H9 (cell line): ENCODE measurements at places on chromosomes 1 and 21. TPM values are rescaled to one million over a fixed set of nuclear protein-coding genes. Genes with fewer than 3 reads are reported as not detected.

- no peak overlapping the region for H3K4me3 ChIP-seq
- no peak for DNase-seq
- no peak overlapping the region for H3K27ac ChIP-seq
- H3K4me1 ChIP-seq = peaks cover 3% of the 10 kb centered on the region; the same call in 1 of the 2 replicates
- no peaks in the 10 kb centered on the region for H3K36me3 ChIP-seq
- H3K27me3 ChIP-seq = no peaks in the 10 kb centered on the region
Measured at GRCh38 chr1:116330846-116331245, 42.2 kb upstream of the ATP1A1 start.

GRCh38 chr1:37922767-37923550, 23.9 kb downstream of the INPP5B start:
- H3K4me3 ChIP-seq = no peak overlapping the region
- H3K4me1 ChIP-seq = no peaks in the 10 kb centered on the region
- DNase-seq = no peak
- no peaks in the 10 kb centered on the region for H3K36me3 ChIP-seq
- no peak overlapping the region for H3K27ac ChIP-seq

DNA sequence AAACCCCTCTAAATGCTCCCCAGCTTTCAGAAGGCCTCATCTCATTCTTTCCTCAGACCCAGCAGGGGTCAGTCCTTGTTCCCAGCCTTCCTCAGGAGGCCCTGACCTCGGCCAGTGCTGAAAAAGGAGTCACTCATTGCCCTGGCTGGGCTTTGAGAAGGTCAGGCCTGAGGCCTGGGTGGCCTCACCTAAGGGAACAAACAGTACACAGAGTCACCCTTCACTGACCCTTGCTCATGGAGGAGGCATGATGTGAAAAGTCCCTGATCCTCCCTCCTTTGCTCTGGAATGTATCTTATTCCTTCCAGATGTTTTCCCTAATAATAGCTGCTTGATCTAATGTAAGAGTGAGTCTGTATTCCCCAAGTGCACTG, 117.7 kb upstream of the SLC44A3 start:
- no peak overlapping the region for H3K4me3 ChIP-seq
- H3K27ac ChIP-seq = no peak overlapping the region
- no peaks in the 10 kb centered on the region for H3K27me3 ChIP-seq
- no peaks in the 10 kb centered on the region; the same call in 1 of the 2 replicates for H3K4me1 ChIP-seq
- H3K36me3 ChIP-seq = peaks cover 5% of the 10 kb centered on the region

DNA sequence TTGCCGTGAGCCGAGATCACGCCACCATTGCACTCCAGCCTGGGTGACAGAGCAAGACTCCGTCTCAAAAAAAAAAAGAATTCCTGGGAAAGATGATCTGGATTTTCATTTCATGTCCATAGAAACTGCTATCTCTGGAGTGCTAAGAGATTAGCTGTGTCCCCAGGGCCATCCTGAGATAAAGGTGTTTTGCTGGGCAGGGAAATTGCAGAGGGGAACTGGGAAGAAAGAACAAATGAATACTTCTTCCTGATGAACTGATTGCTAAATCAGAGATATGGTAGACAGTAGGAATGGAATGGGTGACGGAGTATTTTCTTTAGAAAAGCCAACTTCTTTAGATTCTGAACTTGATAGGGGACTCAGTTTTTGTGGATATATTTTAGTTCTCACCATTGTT, 19.2 kb downstream of the SNRPE start:
- H3K36me3 ChIP-seq = peaks cover 18% of the 10 kb centered on the region; the same call in 2 of the 3 replicates
- H3K27ac ChIP-seq = no peak overlapping the region
- no peaks in the 10 kb centered on the region for H3K27me3 ChIP-seq

GRCh38 chr1:245437369-245438062, 282.7 kb downstream of the KIF26B start:
- no peak overlapping the region for H3K4me3 ChIP-seq
- no peaks in the 10 kb centered on the region for H3K36me3 ChIP-seq
- no peaks in the 10 kb centered on the region for H3K4me1 ChIP-seq
- DNase-seq = no peak
- H3K27me3 ChIP-seq = no peaks in the 10 kb centered on the region
- H3K27ac ChIP-seq = no peak overlapping the region

DNA sequence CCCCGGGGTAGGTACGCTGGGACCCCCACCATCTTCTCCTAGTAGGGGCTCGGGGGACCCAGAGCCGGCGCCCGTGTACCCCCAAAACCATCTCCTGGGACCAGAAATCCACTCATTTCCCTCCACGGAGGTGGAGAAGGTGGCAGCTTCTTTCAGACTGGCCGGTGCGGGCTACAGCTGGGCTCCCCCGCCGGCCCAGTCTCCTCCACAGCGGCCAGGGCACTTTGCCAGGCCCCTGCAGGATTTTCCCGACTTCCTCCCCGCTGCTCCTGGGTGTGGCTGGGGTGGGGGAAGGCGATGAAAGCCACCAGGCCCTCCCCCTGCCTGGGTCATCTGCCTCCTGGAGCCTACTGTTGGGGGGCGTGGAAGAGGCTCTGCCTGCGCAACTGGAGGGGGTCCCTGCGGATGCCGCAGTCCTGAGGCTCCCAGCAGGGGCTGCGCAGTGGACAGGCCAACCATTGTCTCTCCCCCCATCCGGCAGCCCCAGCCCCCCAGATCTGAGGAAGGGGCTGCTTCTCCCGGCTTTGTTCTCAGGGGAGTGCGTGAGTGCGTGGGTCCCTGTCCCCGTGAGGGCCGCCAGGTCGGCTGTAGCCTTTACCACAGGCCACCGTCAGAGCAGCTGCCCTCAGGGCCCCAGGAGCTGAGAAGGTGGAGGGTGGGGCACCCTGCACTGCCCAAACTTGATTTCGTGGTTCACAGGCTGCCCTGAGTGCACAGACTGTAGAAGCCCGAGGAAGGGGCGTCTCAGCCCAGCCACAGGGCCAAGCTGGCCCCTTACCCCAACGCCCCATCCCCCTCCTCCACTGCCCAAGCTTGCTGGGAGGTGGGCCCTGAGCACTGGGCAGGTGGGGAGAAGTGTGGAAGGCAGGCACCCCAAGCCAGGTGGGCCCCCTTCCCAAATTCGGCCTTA, 1.3 kb downstream of the AGRN start:
- H3K27ac ChIP-seq = no peak overlapping the region
- peak overlapping the region; percentile 63 for H3K4me3 ChIP-seq
- DNase-seq = no peak

DNA sequence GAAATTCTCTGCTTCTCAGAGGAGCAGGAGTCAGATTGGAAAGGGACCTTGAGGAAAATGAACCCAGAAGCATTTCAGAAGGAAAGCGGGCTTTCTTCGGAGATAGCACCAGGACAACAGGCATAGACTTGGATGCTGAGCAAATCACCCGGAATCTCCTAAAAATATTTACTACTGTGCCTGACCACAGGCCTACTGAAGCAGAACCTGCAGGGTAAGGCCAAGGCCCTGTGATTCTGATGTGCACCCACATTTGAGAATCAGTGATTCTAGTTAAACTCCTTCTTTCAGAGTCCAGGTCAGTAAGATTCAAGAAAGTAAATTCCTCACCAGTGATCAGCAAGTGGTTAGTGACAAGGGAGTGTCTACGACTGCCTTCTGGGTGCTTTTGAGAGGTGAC, 307.3 kb upstream of the DUSP10 start:
- H3K27ac ChIP-seq = no peak overlapping the region
- no peaks in the 10 kb centered on the region for H3K27me3 ChIP-seq
- H3K4me3 ChIP-seq = no peak overlapping the region

GRCh38 chr1:3323796-3324703, 130.4 kb upstream of the ARHGEF16 start:
- H3K27ac ChIP-seq = no peak overlapping the region
- H3K4me3 ChIP-seq = no peak overlapping the region
- no peaks in the 10 kb centered on the region for H3K4me1 ChIP-seq
- H3K27me3 ChIP-seq = no peaks in the 10 kb centered on the region
- no peak for DNase-seq

DNA sequence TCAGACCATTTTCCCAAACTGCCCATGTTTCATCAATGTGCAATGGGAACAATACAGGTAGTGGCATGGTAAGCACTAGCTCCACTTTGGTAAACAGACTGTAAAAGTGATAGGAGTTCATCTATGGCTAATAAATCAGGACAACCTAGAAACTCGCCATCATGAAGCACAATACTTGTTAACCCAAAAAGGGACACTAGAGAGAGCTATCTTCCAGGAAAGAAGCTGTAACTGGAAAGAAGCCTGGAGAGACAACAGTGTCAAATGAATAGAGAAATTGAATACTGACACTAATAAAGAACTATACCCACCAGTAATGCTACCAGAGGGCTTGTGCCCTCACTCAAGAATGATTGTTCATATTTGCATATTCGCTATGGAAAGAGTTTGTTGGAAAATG, 164.7 kb upstream of the RGS18 start:
- H3K27ac ChIP-seq = no peak overlapping the region
- no peak overlapping the region for H3K4me3 ChIP-seq
- DNase-seq = no peak
- no peaks in the 10 kb centered on the region for H3K4me1 ChIP-seq

DNA sequence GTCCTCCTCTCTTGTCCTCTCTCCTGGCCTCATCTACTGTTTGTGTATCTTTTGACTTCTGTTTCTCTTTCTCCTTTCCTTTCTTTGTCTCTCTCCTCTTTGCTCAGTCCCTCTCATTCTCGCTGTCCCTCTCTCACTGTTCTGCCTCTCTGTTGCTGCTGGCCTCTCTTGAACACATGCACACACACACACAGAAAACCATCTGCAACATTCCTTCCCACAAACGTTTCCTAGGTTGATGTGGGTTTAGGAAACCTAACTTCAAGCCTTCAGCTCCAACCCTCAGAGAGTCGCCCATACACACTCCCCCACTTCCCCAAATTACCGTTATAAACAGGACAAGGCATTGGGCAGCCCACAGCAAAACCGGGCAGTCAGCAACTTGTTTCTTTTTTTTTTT, 10.9 kb upstream of the SSBP3 start:
- no peaks in the 10 kb centered on the region for H3K36me3 ChIP-seq
- H3K4me3 ChIP-seq = no peak overlapping the region
- no peak for DNase-seq

- H3K4me1 ChIP-seq = no peaks in the 10 kb centered on the region
- H3K27me3 ChIP-seq = no peaks in the 10 kb centered on the region
- DNase-seq = no peak
- no peak overlapping the region for H3K4me3 ChIP-seq
- no peaks in the 10 kb centered on the region for H3K36me3 ChIP-seq
Measured at GRCh38 chr1:221435504-221435904, 306.4 kb downstream of the DUSP10 start.

- H3K36me3 ChIP-seq = peaks cover 5% of the 10 kb centered on the region; the same call in 2 of the 3 replicates
- H3K4me1 ChIP-seq = no peaks in the 10 kb centered on the region; the same call in 1 of the 2 replicates
- H3K4me3 ChIP-seq = no peak overlapping the region
Measured at GRCh38 chr1:227234998-227235405, 83.3 kb downstream of the CDC42BPA start.

DNA sequence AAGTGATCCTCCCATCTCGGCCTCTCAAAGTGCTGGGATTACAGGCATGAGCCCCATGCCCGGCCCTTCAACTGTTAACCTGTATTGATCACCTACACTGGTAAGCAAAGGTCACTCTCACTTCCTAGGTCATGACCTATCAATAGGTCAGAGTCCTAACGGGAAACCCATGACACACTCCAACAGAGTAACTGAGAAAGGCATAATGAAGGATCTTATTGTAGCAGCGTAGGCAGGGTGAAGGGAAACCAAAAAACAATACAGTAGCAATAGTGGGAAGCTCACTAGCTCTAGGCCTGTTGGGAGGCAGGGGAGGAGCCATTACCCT, 19.5 kb upstream of the IFNAR1 start:
- H3K27me3 ChIP-seq = no peaks in the 10 kb centered on the region
- H3K27ac ChIP-seq = no peak overlapping the region
- DNase-seq = no peak
- no peaks in the 10 kb centered on the region for H3K4me1 ChIP-seq
- H3K4me3 ChIP-seq = no peak overlapping the region

DNA sequence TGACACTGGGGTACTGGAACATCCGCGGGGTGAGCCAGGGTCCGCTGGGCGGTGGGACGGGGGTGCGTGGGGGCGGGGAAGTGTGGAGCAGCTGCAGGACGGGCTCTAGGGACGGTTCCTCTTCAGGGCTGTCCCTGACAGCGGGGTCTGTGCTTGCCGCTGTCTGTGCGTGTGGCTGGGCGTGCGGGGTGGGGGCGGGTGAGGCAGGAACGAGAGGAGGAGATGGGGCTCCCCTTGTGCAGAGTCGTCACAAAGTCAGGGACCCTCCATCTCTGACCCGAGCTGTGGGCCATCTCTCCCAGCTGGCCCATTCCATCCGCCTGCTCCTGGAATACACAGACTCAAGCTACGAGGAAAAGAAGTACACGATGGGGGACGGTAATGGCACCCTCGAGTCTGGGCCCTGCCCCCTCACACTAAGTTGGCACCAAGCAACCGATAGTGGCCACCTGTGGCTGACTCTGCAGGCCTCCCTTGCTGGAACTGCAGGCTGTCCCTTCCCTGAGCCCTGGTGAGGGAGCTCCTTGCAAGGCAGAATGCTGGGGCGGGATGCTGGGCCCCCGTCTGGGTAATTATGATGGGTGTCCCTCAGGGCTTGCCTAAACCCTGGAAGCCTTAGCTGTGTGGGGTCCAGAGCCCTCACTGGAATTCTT, 392 bp downstream of the GSTM2 start:
- peak overlapping the region; percentile 77 for H3K4me3 ChIP-seq
- DNase-seq = no peak
- H3K27me3 ChIP-seq = no peaks in the 10 kb centered on the region
- H3K36me3 ChIP-seq = no peaks in the 10 kb centered on the region
- no peaks in the 10 kb centered on the region for H3K4me1 ChIP-seq

- DNase-seq = peak; percentile 43
- H3K27ac ChIP-seq = no peak overlapping the region
- H3K4me3 ChIP-seq = no peak overlapping the region
- no peaks in the 10 kb centered on the region for H3K27me3 ChIP-seq
- 0 out of 2 replicates have a peak, but pooled peaks cover 3% of the 10 kb centered on the region for H3K36me3 ChIP-seq
- no peaks in the 10 kb centered on the region for H3K4me1 ChIP-seq
Measured at GRCh38 chr21:39968010-39968409, 100.8 kb downstream of the PCP4 start.

GRCh38 chr1:246789454-246790339, 65.5 kb downstream of the SCCPDH start:
- DNase-seq = no peak
- no peaks in the 10 kb centered on the region for H3K36me3 ChIP-seq
- no peak overlapping the region for H3K27ac ChIP-seq
- H3K4me3 ChIP-seq = no peak overlapping the region

GRCh38 chr1:202101184-202101583, 21.5 kb upstream of the GPR37L1 start:
- no peak overlapping the region for H3K27ac ChIP-seq
- peaks cover 2% of the 10 kb centered on the region; the same call in 1 of the 2 replicates for H3K4me1 ChIP-seq
- H3K4me3 ChIP-seq = no peak overlapping the region

- H3K27me3 ChIP-seq = no peaks in the 10 kb centered on the region; the same call in 1 of the 2 replicates
- H3K4me1 ChIP-seq = no peaks in the 10 kb centered on the region
- no peak for DNase-seq
- no peak overlapping the region for H3K4me3 ChIP-seq
- no peak overlapping the region for H3K27ac ChIP-seq
Measured at GRCh38 chr1:209256766-209257350, 326.7 kb upstream of the CAMK1G start.

Gene RHD
- total RNA-seq = 1.3 and 1.6 TPM in 2 replicates

Gene CYYR1
- total RNA-seq = 13.1 and 13.6 TPM in 2 replicates

Gene CFAP74
- total RNA-seq = 0.28 and 0.44 TPM in 2 replicates

Gene LCE1C
- total RNA-seq = not detected in 2 replicates

Gene S100A14
- 0.63 and 0.66 TPM in 2 replicates for total RNA-seq

Gene AADACL3
- total RNA-seq = 0.22 and 0.35 TPM in 2 replicates

Gene OR10J1
- total RNA-seq = not detected in 2 replicates

Gene LGR6
- total RNA-seq = 0.66 and 1.0 TPM in 2 replicates

Gene RPAP2
- 27.4 and 27.5 TPM in 2 replicates for total RNA-seq
